GM12865 (cell line): ENCODE measurements at places on chromosomes 16 and 17.
A peak's percentile ranks its signal among the peaks of the same experiment; 100 is the strongest.

- DNase-seq, result no peak
Observed at GRCh38 chr16:77282345-77282744, 83.1 kb downstream of the SYCE1L start.

GRCh38 chr16:5059386-5060072 is 6.2 kb downstream of the C16orf89 start:
- DNase-seq, result no peak

DNA sequence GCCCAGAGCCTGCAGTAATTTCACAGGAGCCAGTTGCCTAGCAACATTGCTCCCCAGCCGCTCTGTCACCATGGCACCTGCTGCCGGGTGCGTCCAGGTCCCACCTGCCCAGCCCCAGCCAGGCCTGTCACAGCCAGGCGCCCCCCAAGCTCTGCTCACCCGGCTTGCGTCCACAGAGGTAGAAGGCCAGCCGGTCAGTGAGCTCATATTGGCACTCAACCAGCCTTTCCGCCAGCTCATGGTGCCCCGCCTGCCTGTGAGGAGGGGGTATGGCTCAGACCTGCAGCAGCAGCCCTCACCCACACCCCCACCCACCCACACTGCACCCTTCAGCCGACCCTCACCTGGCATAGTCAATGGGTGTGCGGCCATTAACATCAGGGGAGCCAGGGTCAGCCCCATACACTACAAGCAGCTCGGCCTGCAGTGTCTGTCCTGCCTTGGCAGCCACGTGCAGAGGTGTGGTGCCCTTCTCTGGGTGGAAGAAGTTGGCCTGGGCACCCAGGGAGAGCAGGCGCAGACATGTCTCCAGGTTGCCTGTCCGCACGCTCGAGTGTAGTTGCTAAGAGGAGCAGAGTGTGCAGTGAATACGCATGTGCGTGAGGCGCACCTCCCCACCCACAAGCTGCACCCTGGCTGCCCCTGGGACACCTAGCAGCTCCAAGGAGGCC is 7.7 kb downstream of the GIT1 start:
- DNase-seq, result no peak

- peak; percentile 97 for DNase-seq
Observed at GRCh38 chr16:84514874-84515835, 10.7 kb upstream of the MEAK7 start.

GRCh38 chr16:3186946-3187690 is 886 bp upstream of the OR1F1 start:
- no peak for DNase-seq

- DNase-seq, result no peak
Observed at GRCh38 chr17:45992175-45992574, 6.9 kb upstream of the STH start.

GRCh38 chr17:62630365-62631085 is 3.1 kb downstream of the MRC2 start:
- no peak for DNase-seq

DNA sequence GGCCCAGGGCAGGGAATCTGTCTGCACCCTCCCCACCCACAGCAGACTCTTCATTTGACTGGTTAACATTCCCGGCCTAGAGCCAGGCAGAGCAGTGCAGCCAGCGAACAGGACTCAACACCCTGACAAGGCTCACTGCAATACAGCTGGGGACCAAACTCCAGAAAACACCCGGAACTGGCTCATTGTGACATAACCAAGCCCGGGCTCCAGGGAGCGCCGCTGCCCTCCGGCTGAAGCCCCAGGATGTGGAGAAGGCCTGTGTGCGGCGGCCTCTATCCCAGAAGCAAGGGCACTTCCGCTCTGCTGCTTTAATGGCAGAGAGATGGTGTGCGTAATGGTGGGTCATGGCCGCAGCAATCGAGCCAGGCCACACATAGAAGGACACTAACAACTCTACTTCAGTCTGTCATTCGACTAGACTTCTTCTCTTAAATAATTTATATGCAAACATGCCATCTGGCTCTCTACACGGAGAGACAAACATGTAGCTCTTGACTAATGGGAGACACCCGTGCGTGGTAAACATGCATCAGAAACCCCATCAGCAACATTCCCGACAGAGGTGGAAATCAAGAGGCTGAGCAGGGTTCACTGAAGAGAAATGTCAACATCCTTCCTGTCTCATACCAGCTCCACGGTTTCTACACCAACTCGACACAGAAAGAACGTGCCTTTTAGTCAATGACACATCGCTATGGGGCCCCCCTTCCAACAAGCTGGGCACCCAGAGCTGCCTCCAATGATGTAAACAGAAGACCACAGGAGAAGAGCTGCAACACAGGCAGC is 18.0 kb downstream of the KLHDC4 start:
- DNase-seq, result no peak

DNA sequence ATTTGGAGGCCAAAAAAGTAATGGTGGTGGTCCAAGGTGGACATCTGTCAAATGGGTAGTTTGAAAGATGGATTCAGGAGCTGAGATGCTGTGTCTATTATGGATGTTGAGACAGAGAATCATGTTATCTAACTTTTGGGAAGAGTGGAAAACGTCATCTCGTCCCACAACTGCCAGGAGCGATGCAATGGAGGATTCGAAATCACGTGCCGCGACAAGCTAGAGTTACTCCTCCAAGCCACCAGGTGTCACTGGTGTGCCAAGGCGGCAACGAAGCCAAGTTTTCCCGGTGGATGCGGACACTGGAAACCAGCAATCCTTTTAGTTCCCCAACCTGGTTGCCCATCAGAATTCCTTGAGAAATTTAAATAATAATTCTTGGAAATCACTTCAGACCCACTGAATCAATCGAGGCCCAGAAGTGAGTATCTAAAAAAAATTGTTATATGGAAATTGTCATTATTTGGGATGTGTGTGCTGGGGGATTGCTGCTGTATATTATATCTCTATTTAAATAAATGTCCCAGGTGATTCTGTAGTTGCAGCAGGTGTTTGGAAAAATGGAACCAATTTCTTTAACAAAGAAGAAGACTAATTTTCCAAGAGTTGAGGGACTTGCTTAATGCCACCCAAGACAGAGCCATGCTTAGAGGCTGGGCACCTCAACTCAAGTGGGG is 206.1 kb downstream of the HAPSTR1 start:
- no peak for DNase-seq

DNA sequence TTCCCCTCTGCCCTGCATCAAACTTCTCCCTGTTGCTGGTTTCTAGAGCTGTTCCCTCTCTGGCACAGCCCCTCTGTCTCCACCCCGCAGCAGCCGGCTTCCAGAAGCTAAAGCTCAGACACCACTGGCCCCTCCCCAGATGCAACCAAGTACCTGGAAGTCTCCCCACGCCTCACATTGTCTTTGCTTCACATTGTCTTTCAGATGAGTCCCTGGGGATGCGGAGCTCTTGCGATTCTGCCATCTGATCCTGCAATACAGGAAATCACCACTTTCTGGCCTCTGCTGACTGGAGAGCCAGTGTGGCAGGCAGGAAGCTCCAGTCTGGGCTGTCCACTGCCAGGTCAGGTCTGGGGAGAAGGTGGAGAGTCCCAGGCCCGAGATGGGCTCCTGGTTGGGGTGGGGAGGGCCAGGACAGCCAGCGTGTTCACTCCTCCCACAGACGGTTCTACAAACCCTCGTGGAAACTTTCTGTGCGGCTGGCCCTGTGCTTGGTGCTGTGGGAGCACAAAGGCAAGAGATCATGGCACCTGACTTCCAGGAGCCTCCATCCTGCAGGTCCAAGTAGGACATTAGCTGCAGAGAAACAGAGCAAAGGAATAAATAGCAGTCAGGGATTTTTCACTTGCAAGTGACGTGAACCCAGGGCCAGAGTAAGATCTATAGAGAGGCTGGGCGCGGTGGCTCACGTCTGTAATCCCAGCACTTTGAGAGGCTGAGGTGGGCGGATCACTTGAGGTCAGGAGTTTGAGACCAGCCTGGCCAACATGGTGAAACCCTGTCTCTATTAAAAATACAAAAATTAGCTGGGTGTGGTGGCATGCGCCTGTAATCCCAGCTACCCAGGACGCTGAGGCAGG is 47.9 kb upstream of the MAP3K14 start:
- DNase-seq, result no peak

- peak; percentile 15 for DNase-seq
Observed at GRCh38 chr17:59254742-59255141, 34.4 kb downstream of the GDPD1 start.

- no peak for DNase-seq
Observed at GRCh38 chr16:85126394-85126704, 14.1 kb upstream of the CIBAR2 start.

DNA sequence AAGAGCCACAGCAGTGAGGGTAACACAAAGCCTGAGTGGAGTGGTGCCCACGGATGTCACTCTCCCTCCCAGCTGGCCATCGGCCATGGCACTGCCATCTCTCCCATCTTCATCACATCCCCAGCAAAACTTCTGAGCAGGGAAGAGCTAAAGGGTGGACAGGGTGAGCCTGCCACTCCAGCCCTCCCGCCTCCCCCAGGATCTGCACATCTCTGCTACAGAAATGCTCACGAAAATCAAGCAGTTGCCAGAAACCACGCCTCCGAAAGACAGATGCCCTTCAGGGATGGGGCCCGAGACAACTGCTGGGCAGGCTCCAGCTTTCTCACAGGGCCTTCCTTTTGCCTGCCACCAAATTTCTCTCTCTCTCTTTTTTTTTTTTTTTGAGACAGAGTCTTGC is 3.6 kb downstream of the GRIN2C start:
- DNase-seq, result no peak

DNA sequence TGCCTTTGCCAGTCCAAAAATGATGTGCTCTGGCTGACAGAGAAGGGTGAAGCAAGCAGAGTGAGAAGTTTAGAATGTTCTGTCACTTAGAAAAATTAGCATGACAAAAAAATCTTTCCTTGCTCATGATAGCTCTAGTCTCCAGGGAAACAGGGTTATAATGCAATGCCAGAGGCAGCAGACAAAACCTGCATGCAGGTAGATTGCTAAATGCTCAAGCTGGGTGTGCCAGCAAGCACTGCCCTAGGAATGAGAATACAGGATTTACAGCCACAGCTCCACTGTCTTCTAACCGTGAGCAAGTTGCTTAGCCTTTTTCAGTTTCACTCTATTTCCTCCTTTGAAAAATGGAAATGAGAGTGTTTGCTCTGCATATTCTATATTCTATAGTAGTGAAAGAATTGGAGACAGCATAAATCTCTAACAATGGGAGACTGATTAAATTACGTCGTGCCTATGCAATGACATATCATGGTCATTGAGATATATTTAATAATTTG is 516.6 kb upstream of the C16orf82 start:
- no peak for DNase-seq

DNA sequence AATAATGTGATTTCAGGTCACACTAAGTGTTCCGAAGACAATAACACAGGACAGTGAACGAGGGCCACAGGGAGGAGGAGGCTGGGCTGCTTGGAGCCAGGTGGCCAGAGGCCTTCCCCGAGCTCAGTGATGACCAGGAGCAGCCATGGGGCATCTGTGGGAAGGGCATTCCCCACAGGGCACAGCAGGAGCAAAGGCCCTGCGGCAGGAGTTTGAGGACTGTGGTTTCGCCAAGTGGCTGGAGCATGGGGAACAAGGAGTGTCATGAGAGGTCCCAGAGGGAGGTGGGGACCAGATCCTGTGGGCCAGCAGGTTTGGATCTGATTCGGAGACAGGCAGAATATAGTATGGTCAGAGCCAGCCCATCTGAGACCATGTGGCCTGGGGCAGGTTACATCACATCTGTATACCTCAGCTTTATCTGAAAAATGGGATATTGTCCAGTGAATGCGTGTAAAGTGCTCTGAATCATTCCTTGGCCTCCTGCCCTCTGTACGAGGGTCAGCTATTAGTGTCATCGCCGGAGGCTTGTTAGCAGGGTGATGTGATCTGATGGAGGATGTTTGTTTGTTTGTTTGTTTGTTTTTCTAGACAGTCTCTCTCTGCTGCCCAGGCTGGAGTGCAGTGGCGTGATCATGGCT is 176.8 kb downstream of the KATNIP start:
- DNase-seq, result no peak

DNA sequence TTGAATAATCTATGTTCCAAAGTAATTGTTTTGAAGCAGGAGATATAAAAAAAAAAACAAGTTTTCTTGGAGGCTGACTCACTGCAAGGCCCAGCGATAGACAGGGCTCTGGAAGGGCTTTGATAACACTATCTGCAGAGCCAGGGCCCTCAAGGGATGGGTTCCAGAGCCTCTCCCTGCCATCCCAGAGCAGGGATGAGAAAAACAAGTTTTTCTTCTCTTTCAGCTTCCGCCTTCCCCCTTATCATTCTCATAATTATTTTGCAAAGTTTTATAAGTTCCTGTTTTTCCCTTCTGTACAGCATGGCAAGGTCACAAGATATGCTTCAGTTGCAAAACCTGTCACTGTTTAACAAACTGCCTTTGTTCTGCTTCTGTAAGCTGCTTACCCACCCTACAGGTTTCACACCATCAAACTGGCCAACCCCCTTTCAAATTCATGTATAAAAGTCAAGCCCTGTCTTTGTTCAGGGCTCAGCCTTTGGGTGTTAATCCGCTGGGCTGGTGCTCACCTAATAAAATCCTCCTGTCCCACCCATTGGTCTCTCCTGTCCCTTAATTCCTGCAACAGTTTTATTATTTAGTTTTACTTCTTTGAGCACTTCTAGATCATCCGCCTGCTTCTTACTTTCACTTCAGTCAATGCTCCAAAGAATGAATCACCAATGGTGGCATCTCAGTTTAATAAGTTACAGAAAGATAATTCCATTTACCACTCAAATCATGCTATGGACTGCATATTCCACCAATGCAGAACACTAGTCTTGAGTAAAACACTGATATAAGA is 5.6 kb upstream of the THUMPD1 start:
- DNase-seq, result no peak

DNA sequence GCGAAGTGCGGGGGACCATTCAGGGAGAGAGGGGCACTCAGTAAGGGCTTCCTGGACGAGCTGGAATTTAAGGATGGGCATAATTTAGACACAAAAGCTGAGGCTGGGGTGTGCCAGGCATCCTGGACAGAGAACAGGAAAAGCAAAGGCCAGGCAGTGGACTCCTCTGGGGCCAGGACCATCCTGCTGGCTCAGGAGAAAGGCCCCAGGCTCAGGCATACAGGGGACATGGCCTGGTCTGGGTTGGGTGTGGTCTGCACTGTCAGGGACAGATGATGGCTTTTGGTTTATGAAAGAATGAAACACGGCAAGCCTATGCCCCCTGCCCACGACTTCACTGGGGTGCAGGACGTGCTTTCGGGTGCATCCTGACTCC is 48.9 kb upstream of the DOC2B start:
- DNase-seq, result no peak

- DNase-seq, result no peak
Observed at GRCh38 chr16:61858988-61859387, 177.2 kb downstream of the CDH8 start.

GRCh38 chr17:80224683-80225082 is 4.5 kb downstream of the SLC26A11 start:
- DNase-seq, result no peak

GRCh38 chr16:19691161-19691711 is 26.8 kb downstream of the KNOP1 start:
- DNase-seq, result no peak
